Muscle of arm (tissue), 14 donors: ENCODE measurements at places on chromosomes 5 and 9. TPM values are rescaled to one million over a fixed set of nuclear protein-coding genes. Genes with fewer than 3 reads are reported as not detected.

The DND1 gene
- not detected for polyA plus RNA-seq

The NTNG2 gene
- not detected for polyA plus RNA-seq

The FAXDC2 gene
- 5.2 TPM for polyA plus RNA-seq

The NFIB gene
- 105 TPM for polyA plus RNA-seq

The TEX10 gene
- polyA plus RNA-seq = 33.2 TPM

The GABBR2 gene
- 1.7 TPM for polyA plus RNA-seq

The SURF1 gene
- polyA plus RNA-seq = 17.6 TPM

The S100Z gene
- polyA plus RNA-seq = not detected

The SHISAL2B gene
- 1.1 TPM for polyA plus RNA-seq

The PCDHA9 gene
- not detected for polyA plus RNA-seq

The ACSL6 gene
- 0.28 TPM for polyA plus RNA-seq

The FOXD4L6 gene
- 0.11 TPM for polyA plus RNA-seq

The MRPL36 gene
- polyA plus RNA-seq = 37.0 TPM

The MELK gene
- 13.8 TPM for polyA plus RNA-seq

The RORB gene
- not detected for polyA plus RNA-seq

The PHF24 gene
- not detected for polyA plus RNA-seq

The TRMO gene
- 11.2 TPM for polyA plus RNA-seq

The THBS4 gene
- not detected for polyA plus RNA-seq

The ISL1 gene
- polyA plus RNA-seq = 0.18 TPM

The NIPAL4 gene
- 6.1 TPM for polyA plus RNA-seq

The PRRT1B gene
- 0.17 TPM for polyA plus RNA-seq

The BARX1 gene
- polyA plus RNA-seq = not detected

The ARID3C gene
- not detected for polyA plus RNA-seq

The SPATA31A3 gene
- not detected for polyA plus RNA-seq

The SOWAHA gene
- polyA plus RNA-seq = 0.05 TPM
